T-helper 17 cell (primary cell): ENCODE measurements at places on chromosomes 13 and 19. TPM values are rescaled to one million over a fixed set of nuclear protein-coding genes. Genes with fewer than 3 reads are reported as not detected.

GRCh38 chr13:21797736-21798135, 126.9 kb downstream of the FGF9 start:
- DNase-seq, result no peak

F7 gene
- total RNA-seq, result not detected

GRCh38 chr19:18590273-18591272, 2.0 kb downstream of the REX1BD start:
- no peak for DNase-seq

TBC1D17 gene
- total RNA-seq, result 44.1 TPM

NLRP4 gene
- total RNA-seq, result not detected

DNA sequence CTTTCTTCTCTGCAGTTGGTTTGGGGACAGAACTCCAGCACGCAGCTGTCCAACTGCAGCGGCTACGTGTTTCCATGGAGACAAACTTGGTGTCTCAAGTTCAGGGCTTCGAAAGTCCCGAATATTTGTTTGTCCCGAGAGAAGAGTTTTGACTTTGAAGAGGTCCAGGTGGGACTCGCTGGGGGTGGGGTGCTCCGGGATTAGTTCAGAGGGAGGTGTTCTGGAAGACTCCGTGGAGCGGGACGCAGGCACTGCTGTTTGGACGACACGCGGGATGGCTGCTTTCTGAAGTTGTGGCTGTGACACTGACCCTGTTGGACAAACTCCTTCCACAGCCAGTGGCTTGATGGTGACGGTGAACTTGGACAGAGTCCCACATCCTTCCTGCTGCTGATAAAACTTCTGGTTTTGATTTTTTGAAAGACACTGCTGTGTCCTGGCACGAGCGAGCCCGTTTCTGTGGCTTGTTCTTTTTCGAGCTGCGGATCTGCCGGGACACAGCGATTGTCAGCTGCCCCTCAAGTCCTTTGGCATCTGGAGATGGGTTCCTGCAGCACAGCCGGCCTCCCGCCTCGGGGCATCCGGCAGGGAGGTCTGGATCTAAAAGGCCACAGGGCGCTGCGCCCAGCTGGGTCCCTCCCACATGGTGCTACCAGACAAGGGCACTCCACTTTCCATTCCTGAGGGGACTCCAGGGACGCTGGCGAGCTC, 15.9 kb upstream of the RANBP3 start:
- no peak for DNase-seq

GRCh38 chr13:95457294-95457693, 95.2 kb upstream of the CLDN10 start:
- DNase-seq, result no peak

DNA sequence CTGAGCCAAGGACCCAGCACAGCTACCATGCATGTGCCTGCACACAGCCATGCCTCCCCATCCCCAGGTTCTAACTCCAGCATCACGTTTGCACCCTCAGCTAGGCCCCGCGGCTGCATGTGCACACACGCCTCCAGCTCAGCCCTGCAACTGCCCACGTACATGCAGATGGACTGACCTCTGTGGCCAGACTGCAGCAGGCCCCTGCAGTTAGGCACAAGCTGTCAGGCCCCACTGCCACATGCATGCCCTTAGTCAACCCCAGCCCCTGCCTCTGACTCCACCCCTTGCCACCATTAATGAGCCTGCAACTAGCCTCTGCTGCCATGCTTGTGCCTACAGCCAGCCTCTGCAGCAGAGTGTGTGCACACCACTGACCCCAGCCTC, 23.1 kb downstream of the SLC6A16 start:
- no peak for DNase-seq

- DNase-seq, result no peak
These were observed 25.4 kb downstream of the PAK4 start for GRCh38 chr19:39150807-39151600.

GRCh38 chr13:41004875-41005693, 14.0 kb downstream of the ELF1 start:
- no peak for DNase-seq

LRCH1 gene
- total RNA-seq, result 18.5 TPM

GRCh38 chr13:79456051-79456450, 24.9 kb upstream of the NDFIP2 start:
- no peak for DNase-seq

- no peak for DNase-seq
These were observed 57.0 kb downstream of the SLC10A2 start for GRCh38 chr13:103009051-103009840.

GRCh38 chr13:22039961-22040360, 369.1 kb downstream of the FGF9 start:
- DNase-seq, result no peak

CGB8 gene
- not detected for total RNA-seq

DNA sequence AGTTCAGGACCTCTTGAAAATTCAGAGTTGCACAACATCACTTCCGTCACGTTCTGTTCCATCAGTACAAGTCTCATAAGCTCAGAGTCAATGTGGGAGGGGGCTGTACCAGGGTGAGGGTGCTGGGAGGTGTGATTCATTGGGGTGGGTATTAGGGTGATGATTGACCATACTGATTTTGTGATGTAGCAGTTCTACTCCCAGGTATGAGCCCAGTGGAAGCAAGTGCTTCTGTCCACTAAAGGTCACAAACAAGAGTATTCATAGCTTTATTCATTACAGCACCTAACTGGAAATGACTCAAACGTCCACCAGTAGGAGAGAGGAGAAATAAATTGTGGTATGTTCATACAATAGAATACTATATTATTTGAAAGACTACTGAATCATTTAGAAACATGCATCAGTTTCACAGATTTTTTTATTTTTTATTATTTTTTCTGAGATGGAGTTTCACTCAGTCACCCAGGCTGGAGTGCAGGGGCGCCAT, 12.1 kb upstream of the UPF3A start:
- no peak for DNase-seq

ZNF442 gene
- total RNA-seq, result 0.29 TPM

- DNase-seq, result no peak
These were observed 18.7 kb downstream of the EFNA2 start for GRCh38 chr19:1304197-1304924.

- no peak for DNase-seq
These were observed 24.3 kb upstream of the DCUN1D2 start for GRCh38 chr13:113514847-113515246.

DNA sequence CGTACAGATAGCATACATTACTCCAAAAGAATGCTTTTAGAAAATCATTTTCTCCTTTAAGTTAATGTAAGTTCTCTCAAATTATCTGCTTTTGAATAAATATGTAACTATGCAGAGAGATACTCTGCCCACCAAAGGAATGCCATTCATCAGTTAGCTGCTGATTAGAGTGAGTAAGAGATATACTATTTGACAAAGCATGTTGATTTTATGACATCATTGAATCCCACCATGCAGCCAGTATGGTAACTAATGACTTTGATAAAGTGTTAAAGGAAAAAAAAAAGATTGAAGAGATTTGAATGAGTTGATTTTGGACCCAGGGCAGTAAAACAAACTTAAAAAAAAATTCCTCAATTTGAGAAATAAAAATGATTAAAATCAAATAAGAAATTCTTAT, 521.5 kb downstream of the SLITRK6 start:
- DNase-seq, result no peak

TSHZ3 gene
- total RNA-seq, result 0.68 TPM

DNA sequence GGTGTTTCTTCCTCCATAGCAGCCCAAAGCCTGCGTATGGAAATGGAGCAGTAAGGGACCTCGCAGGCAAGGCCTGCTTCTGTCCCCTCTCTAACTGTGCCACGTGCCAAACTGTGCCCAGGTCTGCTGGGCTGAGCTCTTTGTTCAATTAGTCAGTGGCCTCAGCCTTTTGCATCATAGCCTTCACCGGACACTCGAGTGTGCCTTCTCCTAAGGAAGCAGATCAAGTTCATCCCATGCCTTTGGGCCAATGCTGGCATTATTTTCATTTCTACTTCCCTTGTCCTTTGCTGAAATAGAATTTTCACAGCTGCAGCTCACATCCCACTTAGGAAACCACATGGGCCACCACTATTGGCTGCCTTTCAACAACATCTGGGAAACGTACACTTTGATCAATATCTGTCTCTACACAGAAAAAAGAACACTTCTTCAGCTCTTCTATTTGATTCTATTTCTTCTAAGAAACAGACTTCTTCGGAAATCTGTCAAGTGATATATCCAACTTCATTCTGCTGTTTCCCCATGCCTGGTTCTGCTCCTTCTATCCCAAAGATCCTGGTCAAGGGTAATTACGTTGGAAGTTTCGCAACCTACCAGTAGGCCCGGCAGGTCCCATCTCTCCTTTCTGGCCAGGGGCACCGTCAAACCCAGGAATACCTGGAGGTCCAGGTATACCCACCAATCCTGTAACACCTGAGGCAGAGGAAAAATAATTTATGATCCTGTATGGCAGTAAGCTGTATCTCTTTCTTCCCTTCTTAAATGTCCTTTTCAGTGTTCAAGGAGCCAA, 143.9 kb downstream of the COL4A1 start:
- DNase-seq, result no peak

- no peak for DNase-seq
These were observed 403.5 kb upstream of the GPC6 start for GRCh38 chr13:92823059-92823458.

GRCh38 chr19:21133633-21134032, 8.2 kb upstream of the ZNF431 start:
- DNase-seq, result no peak

ELAVL3 gene
- 0.26 TPM for total RNA-seq

POU2F2 gene
- total RNA-seq, result 24.5 TPM

DNA sequence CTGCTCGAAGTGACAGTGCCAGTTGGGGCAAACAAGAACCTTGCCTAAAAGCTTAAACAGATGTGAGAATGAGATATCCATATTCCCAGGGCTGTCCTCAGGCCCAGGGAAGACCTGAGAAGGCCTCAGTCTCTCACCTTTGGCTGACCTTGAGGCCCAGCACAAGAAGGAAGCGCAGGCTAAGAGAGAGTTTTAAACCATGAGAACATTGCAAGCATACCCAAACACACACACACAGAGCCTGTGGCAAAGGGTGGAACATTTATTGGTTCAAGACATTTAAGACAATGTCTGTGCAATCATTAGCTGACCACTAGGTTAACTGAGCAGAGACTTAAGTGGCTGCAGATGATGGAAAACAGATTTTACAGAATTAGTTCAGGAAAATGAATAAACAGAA, 248.2 kb downstream of the NBEA start:
- DNase-seq, result no peak

DNA sequence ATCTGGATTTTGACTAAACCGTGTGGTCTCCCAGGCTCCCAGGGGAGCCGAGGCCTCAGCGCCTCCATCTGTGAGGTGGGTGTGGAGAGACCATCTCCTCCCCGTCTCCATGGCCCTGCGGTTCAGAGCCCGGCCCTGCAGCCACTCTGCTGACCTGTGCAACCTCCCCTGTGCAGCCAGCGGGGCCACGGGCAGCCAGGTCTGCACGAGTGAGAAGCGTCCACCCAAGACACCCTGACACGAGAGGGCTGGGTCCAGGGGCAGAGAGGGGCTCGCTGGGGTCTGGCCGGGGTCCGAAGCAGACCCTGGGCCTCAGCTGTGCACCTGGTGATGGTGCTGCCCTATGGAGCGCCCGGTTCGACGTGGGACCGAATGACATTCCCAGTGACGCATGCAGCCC, 10.4 kb upstream of the CACTIN start:
- DNase-seq, result no peak

- no peak for DNase-seq
These were observed 3.9 kb upstream of the PODNL1 start for GRCh38 chr19:13942023-13942684.

DNA sequence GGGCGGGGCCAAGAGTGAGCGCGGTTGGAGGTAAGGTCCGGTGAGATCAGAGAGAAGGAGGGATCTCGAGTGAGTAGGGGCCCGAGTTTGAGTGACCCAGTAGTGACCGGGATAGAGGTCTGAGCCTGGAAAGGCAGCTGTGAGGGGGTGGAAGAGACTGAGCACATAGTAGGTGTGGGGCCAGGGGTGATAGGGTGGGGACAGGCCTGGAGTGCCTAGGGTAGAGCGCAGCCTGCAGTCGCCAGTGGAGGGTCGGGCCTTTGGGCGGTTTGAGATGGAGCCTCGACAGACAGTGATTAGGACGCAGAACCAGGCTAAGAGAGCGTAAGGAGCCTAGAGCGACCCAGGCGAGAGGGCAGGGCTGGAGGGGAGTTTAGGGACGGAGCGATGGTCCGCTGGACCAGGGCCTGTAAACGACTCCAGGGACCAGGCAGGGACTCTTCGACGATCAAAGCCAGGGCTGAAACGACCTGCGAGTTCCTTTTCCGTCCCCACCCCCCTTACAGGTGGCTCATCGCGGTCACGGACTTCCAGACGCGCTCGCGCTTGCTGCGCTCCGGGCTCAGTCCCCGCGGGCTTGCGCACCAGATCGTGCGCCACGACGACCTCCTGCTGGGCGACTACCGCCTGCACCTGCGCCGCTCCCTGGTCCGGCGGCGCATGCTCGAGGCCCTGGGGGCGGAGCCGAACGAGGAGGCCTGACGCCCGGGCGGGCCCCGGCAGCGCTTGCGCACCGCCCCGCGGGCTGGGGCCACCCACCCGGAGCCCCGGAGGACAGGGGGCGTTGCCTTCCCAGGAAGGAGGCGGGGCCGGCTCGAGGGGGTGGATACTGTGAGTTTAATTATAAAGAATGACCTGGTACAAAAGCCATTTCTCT, 9.4 kb downstream of the C19orf81 start:
- no peak for DNase-seq

TICAM1 gene
- total RNA-seq, result 29.1 TPM

DNA sequence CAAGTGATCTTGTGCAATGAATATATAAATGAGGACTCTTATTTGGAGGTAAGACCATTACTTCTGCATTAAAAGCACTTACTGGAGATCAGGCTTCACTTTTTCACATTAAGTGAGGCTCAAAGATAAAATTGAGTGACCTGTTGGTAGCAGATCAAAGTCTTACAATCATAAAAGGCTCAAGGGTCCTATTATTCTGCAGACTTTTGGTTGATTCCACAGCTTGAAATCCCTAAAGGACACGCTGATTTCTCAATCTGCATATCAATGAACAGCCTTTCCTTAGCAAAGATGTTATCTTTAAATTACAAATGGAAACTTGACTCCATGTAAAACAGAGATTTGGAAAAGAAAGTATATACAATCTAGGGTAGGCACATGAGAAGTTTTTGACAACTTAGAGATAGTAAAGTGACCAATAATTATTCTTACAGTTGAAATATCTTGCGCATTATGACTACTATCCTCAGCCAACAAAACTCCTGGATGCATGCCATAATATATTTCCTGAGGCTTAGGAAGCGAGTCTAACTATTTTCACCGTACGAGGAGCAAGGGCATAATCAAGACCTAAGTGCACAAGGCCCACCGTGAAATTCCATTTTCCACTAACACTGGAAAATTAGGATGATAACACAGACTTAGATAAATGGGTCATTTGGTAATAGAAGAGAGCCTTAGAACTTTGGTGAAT, 640.7 kb downstream of the LIG4 start:
- DNase-seq, result no peak

DNA sequence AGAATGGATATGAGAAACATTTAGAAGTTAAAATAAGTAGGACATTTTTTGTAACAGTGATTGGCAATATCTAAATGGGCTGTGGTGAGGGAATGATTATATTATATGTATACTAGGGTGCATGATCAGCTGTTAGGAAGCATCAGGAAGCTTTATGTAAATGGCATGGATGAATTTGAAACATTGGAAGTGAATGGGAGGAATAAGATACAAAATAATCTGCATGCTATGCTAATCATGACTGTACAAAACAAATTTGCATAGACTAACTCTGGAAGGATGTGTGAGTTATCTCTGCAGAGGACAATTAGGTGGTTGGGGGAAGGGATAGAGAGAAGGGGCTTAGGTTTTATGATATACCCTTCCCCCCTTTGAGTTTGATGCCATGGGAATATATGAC, 156.5 kb downstream of the MTUS2 start:
- DNase-seq, result no peak
